ENCODE measurements at places on chromosomes 16 and 17. TPM values are rescaled to one million over a fixed set of nuclear protein-coding genes. Genes with fewer than 3 reads are reported as not detected.

The TM4SF5 gene
- total RNA-seq, result not detected

The CBLN1 gene
- total RNA-seq, result not detected

The MYH3 gene
- total RNA-seq, result 0.43 TPM

The G6PC1 gene
- total RNA-seq, result not detected

The MEFV gene
- total RNA-seq, result under 0.01 TPM

The LLGL2 gene
- total RNA-seq, result 2.2 TPM

The GPR142 gene
- total RNA-seq, result not detected

The ATP2C2 gene
- not detected for total RNA-seq

The SCIMP gene
- total RNA-seq, result not detected

The CHST5 gene
- under 0.01 TPM for total RNA-seq

The KRT39 gene
- total RNA-seq, result not detected

The TEKT5 gene
- not detected for total RNA-seq

The MMP2 gene
- 634 TPM for total RNA-seq

The NEK8 gene
- 2.2 TPM for total RNA-seq

The P2RX1 gene
- total RNA-seq, result 1.3 TPM

The TLCD2 gene
- total RNA-seq, result 3.9 TPM

The C16orf74 gene
- 8.2 TPM for total RNA-seq

The KCNJ18 gene
- not detected for total RNA-seq

The DRC3 gene
- total RNA-seq, result 0.97 TPM

The KRTAP3-2 gene
- not detected for total RNA-seq

The BRICD5 gene
- 1.6 TPM for total RNA-seq

The MYOCD gene
- total RNA-seq, result 11.0 TPM

The ALOX12B gene
- total RNA-seq, result not detected

The SNAI3 gene
- not detected for total RNA-seq

The NR1D1 gene
- total RNA-seq, result 1.7 TPM

The TBC1D26 gene
- not detected for total RNA-seq

The KDM6B gene
- 5.8 TPM for total RNA-seq

The ARHGAP27 gene
- total RNA-seq, result 0.97 TPM

The RNU2-1 gene
- total RNA-seq, result not detected

The RNF222 gene
- not detected for total RNA-seq

The CCL4 gene
- total RNA-seq, result not detected

Measured in fibroblast of villous mesenchyme (primary cell).